Type B pancreatic cell (in vitro differentiated cells): ENCODE measurements at places on chromosomes 7 and 10. TPM values are rescaled to one million over a fixed set of nuclear protein-coding genes. Genes with fewer than 3 reads are reported as not detected.

The GSAP gene
- total RNA-seq: 5.0 and 6.1 TPM in 2 replicates

The PTN gene
- 16.2 and 271 TPM in 2 replicates for total RNA-seq

DNA sequence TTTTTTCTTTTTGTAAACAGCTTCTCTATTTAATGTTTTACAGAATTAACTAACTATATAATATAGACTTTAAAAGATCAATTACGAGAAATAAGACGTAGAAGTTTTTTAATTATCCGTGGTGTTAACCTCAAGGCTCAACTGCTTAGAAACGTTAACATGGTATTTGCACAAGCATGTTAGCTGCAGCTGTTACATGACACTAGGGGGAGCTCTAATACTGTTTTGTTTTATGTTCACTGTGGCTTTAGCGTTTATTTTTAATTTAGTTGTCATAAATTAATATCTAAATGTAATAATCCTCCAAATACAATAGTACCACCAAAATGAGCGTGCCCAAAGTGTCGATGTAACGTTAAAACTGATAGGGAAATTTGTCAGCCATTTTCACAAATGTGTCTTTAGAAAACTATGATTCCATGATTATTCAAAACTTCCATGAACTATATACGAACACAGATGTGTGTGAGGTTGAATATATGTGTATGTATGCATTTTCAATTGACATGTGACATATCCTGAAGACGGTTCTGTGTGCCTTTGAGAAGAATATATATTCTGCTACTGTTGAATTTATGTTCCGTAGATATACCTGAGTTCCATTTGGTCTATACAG, 828.8 kb upstream of the MBL2 start:
- DNase-seq: no peak

- DNase-seq: no peak
Measured at GRCh38 chr7:13860734-13861133, 128.7 kb downstream of the ETV1 start.

The NRG3 gene
- 1.0 and 6.1 TPM in 2 replicates for total RNA-seq

The MKX gene
- 0.29 and 0.36 TPM in 2 replicates for total RNA-seq
